ENCODE measurements at places on chromosomes 5 and 9. TPM values are rescaled to one million over a fixed set of nuclear protein-coding genes. Genes with fewer than 3 reads are reported as not detected.

The OR13C2 gene
- not detected for total RNA-seq

The HTR1A gene
- not detected for total RNA-seq

The PLEKHG4B gene
- total RNA-seq: not detected

The HACD4 gene
- total RNA-seq: 3.7 TPM

The FOXD4L4 gene
- total RNA-seq: not detected

The PTPN3 gene
- total RNA-seq: 0.98 TPM

The PLPP6 gene
- total RNA-seq: 6.2 TPM

The TLX3 gene
- total RNA-seq: not detected

The PRRX2 gene
- total RNA-seq: 21.3 TPM

The LYRM7 gene
- total RNA-seq: 6.2 TPM

The KCTD16 gene
- under 0.01 TPM for total RNA-seq

The RASEF gene
- under 0.01 TPM for total RNA-seq

The SLC22A4 gene
- total RNA-seq: 5.1 TPM

The CDH10 gene
- total RNA-seq: under 0.01 TPM

The PCDHGB4 gene
- total RNA-seq: 5.9 TPM

The ZBTB34 gene
- 5.5 TPM for total RNA-seq

The BARHL1 gene
- not detected for total RNA-seq

The SNX30 gene
- 15.1 TPM for total RNA-seq

The LRRC26 gene
- total RNA-seq: not detected

The C9 gene
- not detected for total RNA-seq

The TRIM14 gene
- total RNA-seq: 6.3 TPM

The N4BP3 gene
- under 0.01 TPM for total RNA-seq

The ATOSB gene
- total RNA-seq: 14.1 TPM

The ABLIM3 gene
- total RNA-seq: 68.8 TPM

The COL27A1 gene
- 3.3 TPM for total RNA-seq

The DMRT3 gene
- not detected for total RNA-seq

The ARID3C gene
- total RNA-seq: under 0.01 TPM

The ZNF367 gene
- total RNA-seq: 14.9 TPM

The DENND4C gene
- 85.6 TPM for total RNA-seq

The QRFP gene
- total RNA-seq: not detected

The PCDHB3 gene
- total RNA-seq: 0.20 TPM

The SPATA31E1 gene
- total RNA-seq: 0.59 TPM

The NUDT12 gene
- 13.1 TPM for total RNA-seq

The ZNF483 gene
- total RNA-seq: 0.78 TPM

The C9orf153 gene
- 0.20 TPM for total RNA-seq

The SLC25A2 gene
- total RNA-seq: 0.39 TPM

The DIRAS2 gene
- total RNA-seq: not detected

The NR6A1 gene
- total RNA-seq: 0.39 TPM

The AQP3 gene
- total RNA-seq: 0.39 TPM

The SPINK7 gene
- not detected for total RNA-seq

The IFNB1 gene
- total RNA-seq: not detected

The PCDHA4 gene
- total RNA-seq: under 0.01 TPM

The PAEP gene
- total RNA-seq: not detected

The CORO2A gene
- under 0.01 TPM for total RNA-seq

The TXNDC8 gene
- not detected for total RNA-seq

The SLC6A19 gene
- total RNA-seq: not detected

The PCDHGA7 gene
- 1.8 TPM for total RNA-seq

The PCDHGB1 gene
- 0.73 TPM for total RNA-seq

The PTGES2 gene
- total RNA-seq: 57.1 TPM

The IL4 gene
- not detected for total RNA-seq
